ENCODE measurements at places on chromosomes 3 and 15.

DNA sequence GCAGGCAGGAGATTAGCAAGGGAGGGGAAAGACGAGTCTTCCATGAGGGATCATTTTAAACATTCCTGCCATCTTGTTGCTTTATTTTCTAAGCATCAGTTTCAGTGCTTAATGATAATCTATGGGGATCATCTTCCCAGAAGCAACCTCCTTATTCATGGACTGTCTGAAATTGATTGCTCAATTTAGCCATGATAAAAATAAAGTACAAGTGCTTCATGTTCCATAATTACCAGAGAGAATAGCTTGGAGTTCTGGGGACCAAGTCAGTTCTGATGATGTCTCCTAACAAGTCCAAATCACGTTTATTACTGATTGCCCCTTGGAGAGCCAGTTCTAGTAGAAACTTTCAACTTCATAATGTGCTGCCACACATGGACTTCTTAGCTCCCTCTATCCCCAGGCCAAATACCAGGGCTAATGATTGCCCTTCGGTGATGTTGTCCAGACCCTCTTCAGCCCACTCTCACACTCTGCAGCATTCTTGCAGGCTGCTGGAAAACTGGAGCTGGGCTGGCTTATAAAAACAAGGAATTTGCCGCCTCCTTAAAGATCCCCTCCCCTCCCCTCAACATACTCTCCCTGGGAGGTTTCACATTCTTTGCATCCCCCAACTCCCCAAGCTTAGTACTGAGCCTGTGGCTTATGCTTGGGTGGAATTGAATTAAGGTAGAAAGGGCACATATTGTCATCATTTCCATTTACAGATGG is 222.1 kb upstream of the ADAMTS9 start:
- no peak for DNase-seq

DNA sequence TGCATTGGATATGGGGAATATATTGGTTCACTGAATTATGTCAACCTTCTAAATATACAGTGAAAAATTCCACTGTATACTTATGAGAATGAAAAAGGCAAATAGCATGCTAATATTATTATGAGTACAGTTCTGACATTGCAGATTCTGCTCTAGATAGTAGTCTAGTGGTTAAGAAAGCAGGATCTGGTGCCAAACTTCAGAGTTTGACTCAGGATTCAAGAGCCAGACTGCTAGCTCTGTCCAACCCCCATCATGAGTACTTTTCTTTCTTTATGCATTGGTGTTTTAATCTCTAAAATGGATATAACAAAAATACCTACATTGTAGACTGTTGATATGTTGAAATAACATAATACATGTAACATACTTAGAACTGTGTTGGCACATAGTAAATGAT is 57.3 kb upstream of the PLSCR4 start:
- DNase-seq = no peak

DNA sequence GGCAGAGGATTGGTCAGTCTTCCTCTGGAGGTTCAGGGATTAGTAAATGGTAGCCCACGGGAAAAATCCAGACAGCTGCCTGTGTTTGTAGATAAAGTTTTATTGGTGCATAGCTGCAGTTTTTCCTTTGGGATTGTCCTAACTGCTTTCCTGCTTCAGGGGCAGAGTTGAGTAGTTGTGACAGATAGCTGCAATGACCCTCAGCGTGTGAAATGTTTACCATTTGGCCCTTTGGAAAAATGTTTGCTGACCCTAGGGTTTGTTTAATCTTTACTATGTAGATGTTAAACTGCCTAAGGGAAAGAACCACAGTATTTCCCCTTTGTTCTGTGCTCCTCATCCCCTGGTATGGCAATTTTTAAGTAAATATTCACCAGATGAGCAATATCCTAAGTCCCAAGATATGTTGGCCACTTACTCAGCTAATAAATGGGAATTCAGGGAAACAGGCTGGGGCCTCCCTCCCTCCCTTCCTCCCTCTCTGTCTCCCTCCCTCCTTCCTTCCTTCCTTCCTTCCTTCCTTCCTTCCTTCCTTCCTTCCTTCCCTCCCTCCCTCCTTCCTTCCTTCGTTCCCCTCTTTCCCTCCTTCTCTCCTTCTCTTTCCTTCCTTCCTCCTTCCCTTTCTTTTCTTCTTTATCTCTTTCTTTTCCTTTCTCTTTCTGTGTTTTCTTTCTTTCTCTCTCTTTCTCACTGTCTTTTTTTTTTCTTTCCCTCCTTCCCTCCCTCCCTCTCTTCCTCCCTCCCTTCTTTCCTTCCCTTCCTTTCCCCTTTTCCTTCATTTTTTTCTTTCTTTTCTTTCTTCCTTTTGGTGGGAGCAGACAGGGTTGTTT is 234.6 kb upstream of the BHLHE40 start:
- DNase-seq = no peak

- peak; percentile 39 for DNase-seq
Measured at GRCh38 chr15:75195122-75195765, 6.4 kb upstream of the C15orf39 start.

DNA sequence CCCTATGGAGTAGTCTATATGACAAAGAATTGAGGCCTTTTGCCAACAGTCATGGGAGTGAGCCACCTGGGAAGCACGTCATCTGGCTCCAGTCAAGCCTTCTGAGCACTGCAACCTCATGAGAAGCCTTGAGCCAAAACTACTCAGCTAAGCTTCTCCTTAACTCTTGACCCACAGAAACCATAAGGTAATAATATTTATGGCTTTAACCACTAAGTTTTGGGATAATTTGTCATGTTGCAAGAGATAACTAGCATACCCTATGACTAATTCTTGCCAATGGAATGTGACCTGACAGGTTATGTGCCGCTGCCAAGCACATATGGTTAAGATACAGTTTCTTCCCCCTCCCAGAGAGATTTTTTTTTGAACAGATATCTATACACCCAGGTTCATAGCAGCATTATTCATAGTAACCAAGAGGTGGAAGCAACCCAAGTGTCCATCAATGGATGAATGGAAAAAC is 11.8 kb upstream of the SLC6A11 start:
- no peak for DNase-seq

GRCh38 chr3:29370476-29371420 is 89.9 kb downstream of the RBMS3 start:
- no peak for DNase-seq

DNA sequence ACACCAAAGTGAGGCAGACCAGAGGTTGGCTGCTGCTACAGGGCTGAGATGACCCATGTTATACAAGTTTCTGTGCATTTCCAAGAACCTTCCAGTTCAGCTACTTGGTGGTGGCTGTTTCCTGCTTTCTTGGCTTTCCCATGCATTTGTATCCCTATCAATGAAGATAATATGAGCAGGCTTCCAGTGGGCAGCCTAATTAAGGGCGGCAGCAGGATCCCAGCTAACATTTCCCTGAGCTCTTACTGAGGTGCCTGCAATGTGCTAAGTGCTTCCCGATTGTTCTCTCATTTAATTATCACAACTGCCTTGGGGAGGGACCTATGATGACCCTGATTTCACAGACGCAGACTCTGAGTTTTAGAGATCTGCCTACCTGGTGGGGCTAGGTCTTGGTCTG is 95.5 kb downstream of the FRMD4B start:
- no peak for DNase-seq

DNA sequence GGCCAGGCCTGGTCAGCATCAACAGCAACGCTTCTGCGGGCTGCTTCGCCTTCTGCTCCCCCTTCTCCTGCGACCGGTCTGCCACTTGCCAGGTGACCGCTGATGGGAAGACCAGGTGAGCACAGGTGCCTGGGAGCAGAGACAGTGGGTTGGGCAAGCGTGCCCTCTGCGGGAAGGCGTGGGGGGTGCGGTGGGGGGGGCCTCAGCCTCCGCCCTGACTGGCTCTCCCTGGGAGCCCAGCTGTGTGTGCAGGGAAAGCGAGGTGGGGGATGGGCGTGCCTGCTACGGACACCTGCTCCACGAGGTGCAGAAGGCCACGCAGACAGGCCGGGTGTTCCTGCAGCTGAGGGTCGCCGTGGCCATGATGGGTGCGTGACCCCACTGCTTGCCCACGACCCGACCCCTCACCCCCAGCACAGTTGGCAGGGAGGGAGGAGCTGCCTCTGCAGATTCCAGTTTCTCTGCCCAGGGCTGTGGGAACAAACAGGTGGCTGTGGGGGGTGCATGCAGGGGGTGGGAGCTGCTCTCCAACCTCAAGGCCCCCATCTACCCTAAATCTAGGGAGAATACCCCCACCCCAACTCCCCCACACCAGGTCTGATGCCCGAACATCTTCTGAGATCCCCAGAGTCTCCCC is 8.8 kb downstream of the STAB1 start:
- DNase-seq = no peak

DNA sequence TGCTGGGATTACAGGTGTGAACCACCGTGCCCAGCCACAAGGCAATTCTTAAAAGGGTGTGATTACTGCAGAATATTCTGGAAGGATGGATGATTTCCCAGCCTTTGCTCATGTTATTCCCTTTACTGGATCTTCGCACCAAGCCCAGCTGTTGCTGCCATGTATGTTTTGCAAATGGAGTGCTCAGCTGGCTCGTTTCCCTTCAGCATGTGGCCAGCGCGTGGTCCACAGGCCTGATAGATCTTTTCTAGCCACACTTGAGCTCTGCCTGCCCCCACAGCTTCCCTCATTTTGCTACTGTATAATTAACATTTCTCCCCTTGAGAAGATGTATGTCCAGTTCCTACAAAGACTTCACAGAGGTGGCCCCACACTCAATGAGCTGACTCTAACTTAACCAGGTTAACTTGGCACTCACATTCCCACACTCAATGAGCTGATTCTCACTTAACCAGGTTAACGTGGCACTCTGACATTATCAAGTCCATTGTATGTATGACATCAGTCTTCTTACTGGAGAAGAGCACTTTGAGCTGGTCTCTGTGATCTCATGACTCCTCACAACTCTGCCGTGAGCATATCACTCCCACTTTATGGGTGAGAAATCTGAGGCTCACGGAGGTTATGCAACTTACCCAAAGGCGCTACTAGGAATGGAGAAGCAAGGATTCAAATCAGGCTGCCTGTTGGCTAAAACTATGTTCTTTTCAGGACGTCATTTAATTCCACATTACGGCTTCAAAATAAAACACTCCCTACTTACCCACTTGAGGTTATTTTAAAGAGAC is 49.2 kb downstream of the TM4SF4 start:
- DNase-seq = no peak

DNA sequence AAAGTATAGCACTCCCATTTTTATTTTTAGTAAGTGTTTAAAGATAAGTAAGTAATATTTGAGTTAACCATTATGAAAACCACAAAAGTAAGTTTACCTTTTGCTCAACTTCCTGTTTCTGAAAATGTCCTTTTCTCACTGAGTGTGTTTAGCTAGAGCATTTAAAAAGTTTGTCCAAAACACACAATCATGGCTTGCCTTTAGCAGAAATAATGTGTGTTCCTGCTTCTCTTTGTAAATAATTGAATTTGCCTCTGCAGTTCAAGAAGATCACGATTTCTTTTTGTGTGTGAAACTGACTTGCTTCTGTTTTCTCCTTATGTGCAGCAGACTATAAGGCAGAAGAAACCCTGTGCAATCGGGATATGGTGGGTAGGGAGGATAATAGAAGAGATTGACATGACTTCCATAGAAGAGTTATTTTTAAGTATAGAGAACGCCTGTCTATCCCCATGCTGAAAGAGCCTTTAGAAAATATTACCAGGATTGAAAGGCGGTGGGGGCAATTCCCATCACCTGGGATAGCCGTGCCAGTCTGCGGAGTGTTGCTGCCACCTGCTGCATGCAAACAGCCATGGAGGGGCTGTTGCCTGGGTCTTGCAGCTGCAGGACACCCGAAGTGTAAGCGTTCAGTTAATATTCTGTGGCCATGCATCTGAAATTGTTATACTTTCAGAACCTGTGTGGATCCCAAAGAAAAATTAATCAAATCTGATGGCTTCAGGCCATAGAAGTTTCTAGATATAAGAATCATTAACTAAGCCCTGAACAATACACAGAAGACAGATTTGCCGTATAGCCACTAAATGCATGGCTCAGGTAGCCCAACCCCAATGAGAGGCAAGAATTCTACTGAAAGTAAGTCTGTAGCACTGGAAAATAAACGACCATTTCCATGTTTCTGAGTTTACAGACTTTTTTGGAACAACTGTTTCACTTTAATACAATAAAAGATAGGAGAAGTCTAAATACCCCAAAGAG is 2.4 kb upstream of the CD96 start:
- peak; percentile 41 for DNase-seq

DNA sequence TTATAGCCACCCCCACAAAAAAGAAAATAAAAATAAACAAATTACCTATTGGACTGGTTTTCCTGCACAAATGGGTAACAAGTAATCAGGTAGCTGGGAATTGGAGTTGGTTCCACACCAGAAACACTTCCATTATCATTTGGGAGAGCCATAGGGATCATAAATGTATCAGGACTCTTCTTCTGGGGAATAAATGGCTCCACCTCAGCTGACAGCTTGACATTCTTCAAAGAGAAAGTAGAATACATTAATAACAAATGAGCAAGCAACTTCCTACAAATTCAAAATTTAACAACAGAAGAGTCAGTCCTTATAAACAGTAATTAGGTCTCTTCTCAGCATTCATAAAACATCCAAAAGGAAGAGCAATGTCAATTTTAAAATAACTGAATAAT is 8.7 kb downstream of the SECISBP2L start:
- no peak for DNase-seq

DNA sequence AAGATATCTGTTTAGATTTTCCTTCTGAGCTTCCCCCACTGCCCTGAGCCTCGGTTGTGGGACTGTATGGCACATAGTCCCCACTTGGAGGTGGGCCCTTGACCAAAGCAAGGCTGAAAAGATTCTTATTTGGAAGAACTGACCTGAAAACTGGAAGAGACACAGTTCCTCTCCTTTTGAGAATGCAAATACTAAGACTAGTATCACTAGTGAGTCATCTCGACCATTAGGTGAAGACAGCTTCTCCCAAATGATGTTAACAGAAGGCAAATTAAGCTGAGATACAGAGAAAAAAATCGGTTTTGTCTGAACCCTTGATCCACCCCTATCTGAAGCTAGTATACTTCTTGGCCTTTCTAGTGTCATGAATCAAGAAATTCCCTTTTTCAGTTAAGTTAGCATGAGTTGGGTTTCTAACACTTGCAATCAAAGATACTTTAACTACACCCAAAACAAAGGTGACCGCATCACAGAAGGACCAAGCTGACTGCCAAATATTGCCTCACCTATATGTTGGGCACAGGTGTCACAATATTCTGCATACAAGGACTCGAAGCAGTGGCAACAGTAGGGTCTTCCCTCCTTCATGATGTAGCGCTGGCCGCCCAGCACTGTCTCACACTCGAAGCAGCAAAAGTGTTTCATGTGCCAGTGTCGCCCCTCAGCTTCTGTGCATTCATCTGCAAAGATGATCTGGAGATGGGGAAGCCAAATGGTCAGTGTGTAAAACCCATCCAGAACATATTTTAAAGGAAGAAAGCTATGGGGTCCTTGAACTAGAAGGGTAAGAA is 72.4 kb downstream of the PRICKLE2 start:
- no peak for DNase-seq

- DNase-seq = no peak
Measured at GRCh38 chr3:151383111-151383510, 1.4 kb downstream of the P2RY12 start.
